Fibroblast of skin of left quadriceps (primary cell): ENCODE measurements at places on chromosomes 13 and 19.

DNA sequence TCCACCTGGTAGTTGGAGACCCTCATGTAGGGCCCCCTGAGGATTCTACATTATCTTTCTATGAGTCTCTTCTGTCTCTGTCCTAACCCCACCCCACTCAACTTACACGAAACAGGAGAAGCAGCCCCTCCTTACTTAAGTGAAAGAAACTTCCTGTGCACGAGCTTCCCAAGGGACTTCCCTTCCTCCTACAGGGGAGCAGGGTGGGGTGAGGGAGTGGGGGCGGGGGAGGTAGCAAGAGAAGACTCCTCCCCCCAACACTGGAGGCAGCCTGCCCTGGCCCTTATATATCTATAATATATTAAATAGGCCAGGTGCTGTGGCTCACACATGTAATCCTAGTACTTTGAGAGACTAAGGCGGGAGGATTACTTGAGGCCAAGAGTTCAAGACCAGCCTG, 5.5 kb upstream of the PDE4C start:
- DNase-seq, result no peak

DNA sequence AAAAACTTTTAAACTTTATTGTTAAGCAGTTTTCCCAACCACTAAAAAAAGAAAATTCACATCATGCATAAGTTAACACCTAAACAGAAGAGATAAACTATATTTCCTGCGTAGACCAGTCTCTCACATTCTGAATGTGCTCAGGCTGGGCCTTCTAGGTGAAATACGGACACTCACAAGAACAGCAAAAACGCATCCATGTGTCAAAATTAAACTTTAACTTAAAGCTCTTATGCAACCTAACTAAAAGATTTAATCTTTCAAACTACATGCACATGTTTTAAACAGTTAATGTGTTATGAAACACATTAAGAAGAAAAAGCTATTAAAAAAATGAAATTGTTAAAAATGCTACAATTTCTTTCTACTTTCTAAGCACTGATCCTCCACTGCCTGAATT, 2.6 kb downstream of the SAFB2 start:
- DNase-seq, result no peak

DNA sequence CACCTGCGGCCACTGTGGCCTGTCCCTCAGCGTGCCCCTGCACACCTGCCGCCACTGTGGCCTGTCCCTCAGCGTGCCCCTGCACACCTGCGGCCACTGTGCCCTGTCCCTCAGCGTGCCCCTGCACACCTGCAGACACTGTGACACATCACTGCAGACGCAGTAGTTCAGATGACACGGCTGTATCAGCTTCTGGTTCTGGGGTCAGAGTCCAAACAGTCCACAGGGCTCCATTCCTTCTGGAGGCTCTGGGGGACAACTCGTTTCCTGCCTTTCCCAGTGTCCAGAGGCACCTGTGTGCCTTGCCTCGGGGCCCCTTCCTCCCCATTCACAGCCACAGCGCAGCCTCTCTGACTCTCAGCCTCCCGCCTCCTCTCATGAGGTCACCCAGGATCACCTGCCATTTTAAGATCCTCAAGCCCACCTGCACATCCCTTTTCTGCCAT, 5.5 kb downstream of the SF3A2 start:
- no peak for DNase-seq

DNA sequence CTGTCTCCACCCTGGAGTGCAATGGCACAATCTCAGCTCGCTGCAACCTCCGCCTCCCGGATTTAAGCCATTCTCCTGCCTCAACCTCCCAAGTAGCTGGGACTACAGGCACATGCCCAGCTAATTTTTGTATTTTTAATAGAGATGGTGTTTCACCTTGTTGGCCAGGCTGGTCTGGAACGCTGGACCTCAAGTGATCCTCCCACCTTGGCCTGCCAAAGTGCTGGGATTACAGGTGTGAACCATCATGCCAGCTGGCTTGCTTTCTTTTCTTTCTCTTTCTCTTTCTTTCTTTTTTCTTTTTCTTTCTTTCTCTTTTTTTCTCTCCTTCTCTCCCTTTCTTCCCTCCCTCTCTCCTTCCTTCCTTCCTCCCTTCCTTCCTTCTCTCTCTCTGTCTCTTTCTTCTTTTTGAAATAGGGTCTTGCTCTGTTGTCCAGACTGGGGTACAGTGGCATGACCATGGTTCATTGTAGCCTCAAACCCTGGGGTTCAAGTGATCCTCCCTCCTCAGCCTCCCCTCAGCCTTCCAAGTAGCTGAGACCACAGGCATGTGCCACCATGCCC, 33.3 kb upstream of the NFIC start:
- DNase-seq, result no peak

GRCh38 chr13:36685927-36686326, 12.1 kb downstream of the SERTM1 start:
- peak; percentile 17 for DNase-seq

GRCh38 chr13:29886446-29886845, 36.0 kb upstream of the UBL3 start:
- no peak for DNase-seq

GRCh38 chr13:51213173-51213728, 8.9 kb upstream of the FAM124A start:
- no peak for DNase-seq

DNA sequence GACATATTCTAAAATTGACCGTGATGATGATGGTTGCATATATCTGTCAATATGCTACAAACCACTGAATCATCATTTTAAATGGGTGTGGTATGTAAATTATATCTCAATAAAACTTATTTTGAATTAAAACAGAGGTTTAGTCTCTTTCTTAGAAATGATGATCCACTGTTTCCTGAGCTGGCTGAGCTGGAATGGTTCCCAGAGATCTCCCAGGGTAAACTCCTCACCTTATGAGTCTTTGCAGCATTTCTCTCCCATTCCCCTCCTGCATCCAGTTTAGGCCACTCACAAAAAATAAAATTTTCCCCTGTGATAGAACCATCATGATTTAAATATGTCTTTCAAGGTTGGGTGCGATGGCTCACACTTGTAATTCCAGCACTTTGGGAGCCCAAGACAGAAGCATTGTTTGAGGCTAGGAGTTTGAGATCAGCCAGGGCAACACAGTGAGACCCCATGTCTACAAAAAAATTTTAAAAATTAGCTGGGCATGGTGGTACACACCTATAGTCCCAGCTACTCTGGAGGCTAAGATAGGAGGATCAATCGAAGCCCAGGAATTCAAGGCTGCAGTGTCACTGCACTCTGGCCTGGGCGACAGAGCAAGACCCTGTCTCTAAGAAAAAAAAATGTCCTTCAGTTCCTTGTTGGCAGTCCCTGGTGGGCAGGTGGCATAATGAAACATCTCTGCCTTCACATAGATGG, 46.1 kb downstream of the FLT1 start:
- no peak for DNase-seq

DNA sequence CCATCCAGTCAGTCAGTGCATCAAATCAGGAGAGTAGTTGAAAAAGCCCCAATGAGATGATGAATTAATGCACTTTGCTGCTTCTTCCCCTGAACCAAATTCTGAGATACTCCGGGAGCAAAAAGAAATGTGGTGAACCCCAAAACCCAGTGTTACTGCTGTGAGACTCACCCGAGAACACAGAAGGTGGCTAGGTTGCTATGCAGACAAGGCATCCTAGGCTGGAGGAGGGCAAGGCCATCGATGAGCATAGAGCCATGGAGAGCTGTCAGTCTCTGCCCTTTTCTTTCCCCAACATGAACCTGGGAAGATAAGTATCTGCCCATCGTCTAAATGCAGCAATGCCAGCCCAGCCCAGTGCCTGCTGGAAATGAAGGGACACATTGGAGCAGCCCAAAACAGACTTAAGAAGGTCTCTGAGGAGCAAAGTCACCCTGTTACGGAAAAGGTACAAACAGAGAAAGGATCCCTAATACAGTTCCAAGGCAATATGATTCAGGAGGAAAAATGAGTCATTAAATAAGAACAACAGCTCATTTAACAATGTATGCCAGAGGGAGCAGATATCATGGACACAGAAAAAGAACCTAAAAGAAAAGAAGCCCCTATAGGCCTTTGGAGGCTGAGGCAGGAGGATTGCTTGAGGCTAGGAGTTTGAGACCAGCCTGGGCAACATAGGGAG, 272.0 kb downstream of the FOXO1 start:
- no peak for DNase-seq

- no peak for DNase-seq
Observed at GRCh38 chr19:55258476-55258827, 365 bp downstream of the PPP6R1 start.

- DNase-seq, result no peak
Observed at GRCh38 chr13:82878536-82878935, 1003.7 kb downstream of the SLITRK1 start.

GRCh38 chr19:16022251-16022650, 54.0 kb upstream of the TPM4 start:
- DNase-seq, result no peak

- DNase-seq, result no peak
Observed at GRCh38 chr13:102558029-102558428, 38.8 kb upstream of the TPP2 start.

DNA sequence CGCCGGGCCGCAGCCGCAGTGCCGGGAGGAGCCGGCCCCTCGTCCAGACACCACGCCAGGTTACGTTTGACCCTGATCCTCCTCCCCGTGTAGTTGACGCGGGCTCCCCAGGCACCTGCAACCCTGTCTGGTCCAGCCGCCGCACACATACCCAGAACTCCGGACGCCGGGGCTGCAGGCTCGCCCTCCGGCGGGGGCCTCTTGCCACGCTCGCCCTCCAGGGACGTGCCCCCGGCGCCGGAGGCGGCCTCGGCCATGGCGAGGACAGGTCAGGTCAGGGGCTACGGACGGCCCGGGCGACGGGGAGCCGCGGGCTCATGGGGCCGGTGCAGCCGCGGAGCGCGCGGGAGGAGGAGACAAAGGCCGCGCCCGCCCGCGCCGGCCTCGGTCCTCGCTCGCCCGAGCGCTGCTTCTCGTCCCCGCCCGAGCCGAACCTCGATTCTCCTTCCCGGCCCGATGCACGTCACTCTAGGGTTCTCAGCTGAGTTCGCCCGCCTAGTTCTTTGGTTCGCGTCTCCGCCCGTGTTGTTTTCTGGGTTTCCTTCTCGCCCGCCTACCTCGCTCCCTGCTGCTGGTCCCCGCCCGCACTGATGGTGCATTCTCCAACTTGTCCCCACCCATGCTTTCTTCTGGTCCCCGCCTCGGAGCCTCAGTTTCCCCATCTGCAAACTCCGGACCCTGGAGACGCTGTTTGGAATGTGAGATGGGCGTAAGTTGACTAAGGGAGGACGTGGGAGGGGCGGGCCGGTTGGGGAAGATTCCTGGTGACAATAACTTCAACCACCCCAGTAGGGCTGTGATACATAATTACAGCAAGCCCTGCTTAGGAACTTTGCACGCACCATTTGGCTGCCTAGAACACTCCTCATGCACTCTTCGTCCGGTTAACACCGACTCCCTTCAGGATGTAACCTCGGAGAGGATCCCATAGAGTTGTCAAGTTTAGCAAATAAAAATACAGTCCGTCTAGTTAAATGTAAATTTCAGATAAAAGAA, at the start of gene ANO8:
Gene ANO8 (minus strand): TSS at position 442 of the 996 bp plus-strand sequence. CDS start 185 bp downstream, at position 257.
- DNase-seq, result peak; percentile 98

DNA sequence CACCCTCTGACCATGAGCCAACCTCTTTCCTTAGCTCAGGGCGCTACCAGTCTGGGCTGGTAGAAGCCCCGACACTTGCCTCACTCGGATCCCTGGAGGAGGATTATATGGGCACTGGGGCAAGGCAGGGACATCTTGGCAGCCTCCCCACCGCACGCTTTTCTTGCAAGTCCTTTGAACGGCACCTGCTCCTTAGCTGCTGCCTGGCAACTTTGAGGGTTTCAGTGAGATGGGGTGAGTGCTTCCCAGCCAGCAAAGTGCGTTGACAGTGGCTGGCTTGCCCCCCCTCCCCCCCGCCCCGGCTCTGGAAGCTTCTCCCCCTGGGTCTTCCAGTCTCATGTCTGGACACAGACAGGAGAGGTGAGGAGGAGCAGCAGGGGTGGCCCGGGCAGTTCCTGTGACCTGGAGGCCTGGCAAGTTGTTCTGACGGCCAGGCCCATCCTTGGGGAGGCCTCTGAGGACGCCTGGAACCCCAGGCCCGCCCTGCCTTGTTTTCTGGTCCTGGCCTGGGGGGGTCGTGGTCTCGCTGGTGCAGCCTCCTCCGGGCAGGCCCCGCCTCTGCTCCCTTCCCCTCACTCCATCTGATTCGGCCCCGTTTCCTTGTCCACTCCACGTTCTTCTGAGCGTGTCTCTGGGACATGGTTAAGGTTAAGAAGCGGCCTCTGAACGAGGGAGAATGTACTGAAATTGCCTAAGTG, 75.2 kb downstream of the ATP11A start:
- no peak for DNase-seq

DNA sequence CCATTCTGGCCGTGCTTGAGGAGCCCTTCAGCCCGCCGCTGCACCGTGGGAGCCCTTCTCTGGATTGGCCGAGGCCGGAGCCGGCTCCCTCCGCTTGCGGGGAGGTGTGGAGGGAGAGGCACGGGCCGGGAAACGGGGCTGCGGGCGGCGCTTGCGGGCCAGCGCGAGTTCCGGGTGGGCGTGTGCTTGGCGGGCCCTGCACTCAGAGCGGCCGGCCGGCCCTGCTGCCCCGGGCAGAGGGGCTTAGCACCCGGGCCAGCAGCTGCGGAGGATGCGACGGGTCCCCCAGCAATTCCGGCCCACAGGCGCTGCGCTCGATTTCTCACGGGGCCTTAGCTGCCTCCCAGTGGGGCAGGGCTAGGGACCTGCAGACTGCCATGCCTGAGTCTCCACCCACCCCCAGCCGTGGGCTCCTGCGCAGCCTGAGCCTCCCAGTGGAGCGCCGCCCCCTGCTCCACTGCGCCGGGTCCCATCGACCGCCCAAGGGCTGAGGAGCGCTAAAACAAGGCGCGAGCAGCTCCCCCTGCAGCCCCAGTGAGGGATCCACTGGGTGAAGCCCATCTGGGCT, 76.5 kb downstream of the PCDH20 start:
- DNase-seq, result no peak

DNA sequence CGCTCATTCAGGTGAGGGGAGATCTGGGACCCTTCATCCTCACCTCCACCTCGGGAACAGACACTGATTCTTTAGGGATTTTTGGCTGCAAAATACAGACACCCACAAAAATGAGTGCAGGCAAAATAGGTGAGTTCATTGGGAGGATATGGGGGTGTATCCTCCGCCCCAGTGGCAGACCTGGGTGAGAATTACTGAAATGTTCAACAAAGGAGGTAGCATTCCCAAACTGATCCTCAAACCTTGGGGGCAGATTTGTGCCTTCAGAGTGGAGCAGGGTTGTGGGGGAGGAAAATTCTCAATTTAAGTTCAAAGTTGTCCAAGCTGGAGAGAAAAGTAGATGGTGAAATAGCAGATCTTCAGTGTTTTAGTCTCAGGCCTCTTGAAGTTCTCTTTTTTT, 31.3 kb upstream of the SIN3B start:
- DNase-seq, result no peak
